Activated CD8-positive, alpha-beta memory T cell treated with anti-CD3 and anti-CD28 coated beads, Interleukin-2, amount 10 ng/mL, durations not matched to agents 7 days and 5 days (primary cell): ENCODE measurements at places on chromosomes 3 and 15. TPM values are rescaled to one million over a fixed set of nuclear protein-coding genes. Genes with fewer than 3 reads are reported as not detected.

The TRPC1 gene
- 2.1 TPM for total RNA-seq

The TAMM41 gene
- 19.5 TPM for total RNA-seq

The PLSCR2 gene
- total RNA-seq: not detected

DNA sequence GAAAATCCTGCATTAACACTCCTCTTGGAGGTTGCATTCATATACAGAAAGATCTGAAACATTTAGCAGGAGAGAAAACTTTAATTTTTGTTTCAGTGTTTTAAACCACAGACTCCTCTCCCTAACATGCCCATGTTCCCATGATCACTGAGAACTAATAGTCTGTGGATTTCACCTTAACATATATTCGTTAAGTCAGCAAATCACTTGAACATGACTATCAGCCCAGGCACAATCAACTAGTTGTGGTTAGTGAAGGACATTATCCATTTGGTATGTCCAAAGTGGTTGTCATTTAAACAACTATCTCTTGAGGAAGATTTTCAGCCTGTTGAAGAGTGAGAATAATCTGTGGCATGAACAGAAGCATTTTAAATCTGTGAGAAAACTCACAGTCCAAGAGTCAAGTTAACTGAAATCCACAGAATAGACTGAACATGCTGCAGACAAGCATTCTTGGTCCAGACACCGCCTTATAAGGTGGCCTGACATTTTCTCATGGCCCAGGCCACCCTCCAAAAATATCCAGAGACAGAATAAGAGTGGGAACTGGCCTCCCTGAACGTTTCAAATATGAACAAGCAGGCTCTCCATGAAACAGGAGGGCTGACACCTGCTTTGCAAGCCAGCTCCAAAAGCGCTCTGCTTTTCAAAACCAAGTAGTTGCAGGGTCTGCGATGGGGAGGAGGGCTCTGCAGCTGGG, 39.9 kb upstream of the ADCY5 start:
- H3K4me1 ChIP-seq: peaks cover 3% of the 10 kb centered on the region
- H3K27ac ChIP-seq: no peak overlapping the region
- no peak for DNase-seq
- H3K4me3 ChIP-seq: no peak overlapping the region
- no peaks in the 10 kb centered on the region for H3K27me3 ChIP-seq

DNA sequence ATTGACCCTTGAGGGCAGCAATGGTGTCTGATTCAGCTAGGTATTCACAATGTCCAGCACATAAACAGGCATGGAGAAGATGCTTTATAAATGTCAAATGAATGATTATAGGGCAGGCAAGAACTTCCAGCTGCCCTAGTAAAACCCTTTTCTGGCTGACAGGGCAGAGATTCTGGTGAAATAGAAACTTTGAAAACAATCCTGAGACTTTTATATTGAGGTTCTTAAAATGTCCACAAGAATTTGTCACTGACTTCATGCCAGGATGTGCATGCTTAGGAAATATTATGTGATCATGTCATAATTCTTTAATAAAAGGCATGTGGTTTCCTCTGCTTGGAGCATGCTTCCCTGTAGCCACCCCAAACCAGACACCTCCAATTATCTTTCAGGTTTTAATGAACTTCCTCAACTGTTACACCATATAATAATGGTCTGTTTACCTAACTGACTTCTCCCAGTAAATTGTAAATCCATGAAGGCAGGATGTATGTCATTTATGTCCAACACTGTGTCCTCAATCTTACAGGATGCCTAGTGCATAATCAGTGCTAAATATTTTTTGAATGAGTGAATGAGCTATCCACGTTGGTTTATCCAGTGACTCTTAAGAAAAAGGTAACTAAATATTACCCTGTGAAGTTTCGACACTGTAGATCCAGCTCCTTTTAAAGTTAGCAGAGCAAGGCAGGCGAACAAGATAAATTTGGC, 43.4 kb upstream of the CLRN1 start:
- H3K27ac ChIP-seq: no peak overlapping the region
- no peaks in the 10 kb centered on the region for H3K4me1 ChIP-seq
- no peak for DNase-seq
- no peak overlapping the region for H3K4me3 ChIP-seq
- no peaks in the 10 kb centered on the region for H3K36me3 ChIP-seq
- peaks cover 16% of the 10 kb centered on the region for H3K27me3 ChIP-seq
